Lower leg skin (tissue), 4 donors: ENCODE measurements at places on chromosomes 3 and 15. TPM values are rescaled to one million over a fixed set of nuclear protein-coding genes. Genes with fewer than 3 reads are reported as not detected.

SLC28A2 gene
- total RNA-seq: not detected

PLAAT1 gene
- not detected for total RNA-seq

SCAMP2 gene
- total RNA-seq: 97.2 TPM

STRIT1 gene
- total RNA-seq: 0.42 TPM

KLHL40 gene
- total RNA-seq: not detected

TMCO5A gene
- total RNA-seq: not detected

EFHB gene
- 0.80 TPM for total RNA-seq

LTK gene
- total RNA-seq: 0.46 TPM

DUOX1 gene
- total RNA-seq: 90.1 TPM

LRIG1 gene
- 54.2 TPM for total RNA-seq

PTPN23 gene
- 39.3 TPM for total RNA-seq

RBM6 gene
- total RNA-seq: 121 TPM

SMCO1 gene
- not detected for total RNA-seq

C3orf49 gene
- total RNA-seq: not detected

UPK1B gene
- total RNA-seq: 0.15 TPM

SAMMSON gene
- total RNA-seq: 0.26 TPM

GPR149 gene
- not detected for total RNA-seq

C15orf62 gene
- 34.8 TPM for total RNA-seq

HACL1 gene
- 18.2 TPM for total RNA-seq

GRK7 gene
- total RNA-seq: 0.34 TPM

RNF111 gene
- 20.3 TPM for total RNA-seq

SECISBP2L gene
- 33.4 TPM for total RNA-seq

ARL6 gene
- 6.4 TPM for total RNA-seq

CD80 gene
- not detected for total RNA-seq

ANKRD34C gene
- total RNA-seq: not detected

NDN gene
- total RNA-seq: 28.3 TPM

GOLGA8S gene
- 0.17 TPM for total RNA-seq

HYKK gene
- 3.5 TPM for total RNA-seq

VEPH1 gene
- total RNA-seq: 2.1 TPM

GOLGA8H gene
- 0.17 TPM for total RNA-seq

LRRC15 gene
- 21.0 TPM for total RNA-seq

CPLX3 gene
- 0.17 TPM for total RNA-seq

ISLR2 gene
- not detected for total RNA-seq

THRB gene
- 19.8 TPM for total RNA-seq

HTR3E gene
- not detected for total RNA-seq

FSIP1 gene
- total RNA-seq: 0.17 TPM

DPPA4 gene
- not detected for total RNA-seq

CRYBG3 gene
- total RNA-seq: 35.4 TPM

ZNF660 gene
- total RNA-seq: 0.20 TPM

UACA gene
- total RNA-seq: 40.8 TPM

SERPINI2 gene
- total RNA-seq: not detected

PLSCR5 gene
- not detected for total RNA-seq

CCDC13 gene
- 0.06 TPM for total RNA-seq

GP5 gene
- 0.06 TPM for total RNA-seq

FOXP1 gene
- total RNA-seq: 53.9 TPM

RAP2B gene
- 12.3 TPM for total RNA-seq

SGO1 gene
- total RNA-seq: 2.2 TPM
